ENCODE measurements at places on chromosomes 12 and 14.

DNA sequence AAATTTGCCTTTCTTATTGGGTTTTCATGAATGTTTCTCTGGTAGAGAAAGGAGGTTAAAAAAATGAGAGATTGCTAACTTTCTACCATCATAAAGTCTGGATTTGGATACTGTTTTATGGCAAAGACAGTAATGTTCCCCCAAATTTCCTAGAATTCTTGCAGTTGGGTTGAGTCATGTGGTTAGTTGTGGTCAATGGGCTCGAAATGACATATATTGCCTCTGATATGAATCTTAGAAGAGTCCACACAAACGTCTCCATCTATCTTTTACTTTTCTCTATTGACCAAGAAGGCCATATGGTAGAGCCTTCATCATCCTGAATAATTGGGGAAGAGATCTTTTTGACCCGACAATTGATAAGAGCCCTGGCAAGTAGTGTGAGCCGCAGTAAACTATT lies 119.5 kb upstream of the PMCH start:
- no peak for DNase-seq

GRCh38 chr14:34522496-34522895 lies 17.0 kb downstream of the EAPP start:
- no peak for DNase-seq

DNA sequence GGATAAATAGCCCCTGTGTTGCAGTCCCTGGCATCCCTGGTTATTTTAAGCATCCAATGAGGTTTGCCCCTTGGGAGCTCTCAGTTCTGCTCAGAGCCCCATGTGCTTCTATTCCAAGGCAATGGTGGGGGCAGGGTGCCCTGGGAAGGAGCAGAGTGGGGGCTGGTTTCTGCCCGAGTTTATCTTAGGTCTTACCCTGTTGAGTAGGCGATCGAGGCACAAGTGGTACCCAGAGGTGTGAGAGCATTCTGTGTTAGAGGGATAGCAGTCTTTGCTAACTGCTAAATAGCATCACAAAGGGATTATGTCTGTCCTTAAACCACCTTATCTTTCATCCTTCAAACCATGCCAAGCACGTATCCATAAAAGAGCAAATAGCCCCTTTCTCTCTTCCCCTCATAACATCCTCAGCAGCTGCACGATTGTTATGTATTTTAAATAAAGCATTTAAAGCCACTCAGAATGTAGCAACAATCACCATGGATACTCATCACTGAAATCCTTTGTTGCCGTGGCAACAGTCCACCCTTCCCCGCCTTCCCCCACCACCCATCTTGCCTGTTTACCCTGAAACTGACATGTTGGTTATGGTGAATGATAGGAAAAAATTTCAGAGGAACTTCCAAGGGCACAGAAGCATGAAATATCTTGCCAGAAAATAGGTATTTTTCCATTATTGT lies 139.3 kb downstream of the PTPN11 start:
- DNase-seq, result no peak

DNA sequence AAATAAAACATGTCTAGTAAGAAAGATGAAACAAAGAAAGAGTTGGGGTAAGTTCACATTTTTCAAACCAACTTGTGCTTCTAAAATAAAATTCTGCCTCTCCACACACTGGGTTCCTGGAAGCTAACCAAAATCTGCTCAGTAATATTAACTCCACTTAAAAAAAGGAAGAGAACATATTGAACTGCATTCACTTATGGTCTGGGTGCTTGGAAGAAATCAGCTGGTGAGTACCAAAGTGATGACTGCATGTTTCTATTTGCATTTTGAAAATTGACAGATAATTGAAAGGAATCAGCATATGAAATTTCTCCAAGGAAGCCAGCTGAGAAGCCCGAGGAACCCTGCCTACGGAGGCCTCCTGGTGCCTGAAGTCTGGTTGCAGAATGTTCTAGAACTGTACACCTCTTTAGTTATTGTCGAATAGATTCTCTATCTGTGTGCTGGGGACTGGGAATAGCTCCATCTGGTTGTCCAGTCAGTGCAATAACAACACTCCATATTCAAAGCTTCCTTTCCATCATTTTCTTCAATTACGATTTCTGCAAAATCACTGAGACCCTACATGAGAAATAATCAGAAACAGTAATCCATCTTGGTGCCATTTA lies 836.1 kb downstream of the VRK1 start:
- no peak for DNase-seq

GRCh38 chr12:32548691-32549281 lies 130.3 kb upstream of the DNM1L start:
- no peak for DNase-seq

DNA sequence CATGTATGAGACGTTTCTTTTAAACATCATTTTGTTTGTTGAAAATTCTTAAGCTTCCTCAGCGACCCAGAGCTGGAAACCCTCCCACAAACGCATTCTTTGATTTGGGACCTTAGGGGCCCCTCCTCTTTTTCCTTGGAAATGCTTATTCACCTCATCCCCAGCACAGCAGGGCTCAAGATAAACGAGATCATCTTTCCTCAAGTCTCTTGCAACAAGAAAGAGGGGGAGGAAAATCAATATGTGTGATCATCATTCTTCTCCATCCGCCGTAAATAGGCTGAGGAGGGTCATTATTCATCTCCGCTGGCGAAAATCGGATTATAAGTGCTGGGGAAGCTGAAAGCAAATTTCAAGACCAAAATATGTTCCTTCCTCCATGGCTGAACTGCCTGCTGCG lies 1415.2 kb downstream of the AACS start:
- DNase-seq, result no peak

- no peak for DNase-seq
These were observed 4.5 kb downstream of the HVCN1 start for GRCh38 chr12:110684312-110684836.

DNA sequence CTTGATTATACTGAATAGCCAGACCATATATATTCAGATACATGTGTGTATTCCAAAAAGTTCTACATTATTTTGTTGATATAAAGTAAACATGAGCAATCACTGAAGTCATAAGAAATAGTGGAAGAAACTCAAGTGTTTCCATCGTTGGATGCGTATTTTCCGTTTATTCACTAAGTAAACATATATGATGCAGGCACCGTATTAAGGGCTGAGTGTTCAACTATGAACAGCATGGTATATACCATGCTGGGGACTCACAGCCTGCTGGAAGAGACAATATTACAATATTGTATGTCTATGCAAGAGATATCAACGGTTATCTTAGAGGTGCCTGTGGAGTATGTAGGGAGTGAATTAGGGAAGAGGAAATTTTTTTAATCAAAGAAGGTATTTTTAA lies 1.2 kb downstream of the PYROXD1 start:
- DNase-seq, result no peak

- DNase-seq, result no peak
These were observed 317.6 kb upstream of the FKBP4 start for GRCh38 chr12:2477009-2477766.

Data from inflammatory macrophage treated with lipopolysaccharide for 4 hours (primary cell).